Fibroblast of villous mesenchyme (primary cell): ENCODE measurements at places on chromosomes 7 and 10.

DNA sequence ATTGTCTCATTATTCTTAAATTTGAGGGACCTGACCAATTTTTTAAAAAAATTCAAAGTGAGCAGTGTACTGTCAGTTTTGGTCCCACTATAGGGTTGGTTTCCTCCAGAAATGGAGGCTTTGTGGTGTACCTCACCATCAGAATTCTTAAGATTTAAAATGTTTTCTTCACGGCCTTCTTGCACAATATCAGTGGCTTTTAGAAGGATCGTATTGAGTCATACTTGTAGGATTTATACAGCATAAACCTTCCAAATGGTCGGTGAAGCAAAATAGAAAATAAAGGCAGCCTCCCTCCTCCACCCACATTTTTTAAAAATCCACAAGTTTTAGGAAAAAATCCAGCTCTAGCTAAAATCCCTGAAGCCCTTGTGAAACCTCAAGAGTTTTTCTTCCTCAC lies 126.4 kb downstream of the RNLS start:
- peak; percentile 86 for DNase-seq

DNA sequence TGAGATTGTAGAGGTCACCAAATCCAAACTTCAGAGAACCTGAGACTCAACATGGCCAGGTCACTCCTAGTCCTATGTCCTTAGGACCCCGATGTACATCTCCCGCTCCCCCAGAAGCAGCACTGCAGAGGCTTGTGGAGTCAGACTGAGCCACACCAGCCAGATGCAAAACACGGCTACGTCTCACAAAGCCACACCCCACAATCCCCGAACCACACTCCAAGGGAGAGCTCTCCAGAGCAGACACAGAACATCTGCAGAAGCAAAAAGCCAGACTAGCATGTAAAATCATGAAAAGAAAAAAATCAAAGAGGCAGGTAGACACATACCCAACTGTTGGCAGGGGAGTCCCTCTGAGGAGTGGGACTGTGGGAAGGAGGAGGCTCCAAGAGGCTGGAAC lies 104.9 kb downstream of the CTBP2 start:
- DNase-seq = no peak

DNA sequence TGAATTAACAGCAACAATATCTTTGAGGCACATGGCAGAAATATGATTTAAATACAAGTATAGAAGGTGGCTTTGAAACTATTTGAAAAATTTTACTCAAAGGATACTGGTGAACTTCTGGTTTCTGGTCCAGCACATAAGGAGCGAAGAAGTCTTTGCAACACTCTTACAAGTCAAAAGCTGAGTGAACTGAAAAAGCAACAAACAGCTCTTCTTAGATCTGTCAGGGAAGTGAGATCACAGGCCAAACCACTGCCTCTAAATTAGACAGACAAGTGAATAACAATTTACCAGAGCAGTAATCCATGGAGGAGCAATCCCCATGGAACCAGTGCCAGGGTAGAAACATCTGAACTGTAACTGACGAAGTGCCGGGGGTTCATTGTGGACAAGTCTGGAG lies 9.6 kb upstream of the VWC2 start:
- no peak for DNase-seq

GRCh38 chr7:120091807-120092206 lies 181.2 kb upstream of the KCND2 start:
- no peak for DNase-seq

GRCh38 chr7:542713-543500 lies 23.3 kb upstream of the PDGFA start:
- DNase-seq = peak; percentile 83

- DNase-seq = no peak
Measured at GRCh38 chr10:110033701-110034235, 26.0 kb downstream of the ADD3 start.

DNA sequence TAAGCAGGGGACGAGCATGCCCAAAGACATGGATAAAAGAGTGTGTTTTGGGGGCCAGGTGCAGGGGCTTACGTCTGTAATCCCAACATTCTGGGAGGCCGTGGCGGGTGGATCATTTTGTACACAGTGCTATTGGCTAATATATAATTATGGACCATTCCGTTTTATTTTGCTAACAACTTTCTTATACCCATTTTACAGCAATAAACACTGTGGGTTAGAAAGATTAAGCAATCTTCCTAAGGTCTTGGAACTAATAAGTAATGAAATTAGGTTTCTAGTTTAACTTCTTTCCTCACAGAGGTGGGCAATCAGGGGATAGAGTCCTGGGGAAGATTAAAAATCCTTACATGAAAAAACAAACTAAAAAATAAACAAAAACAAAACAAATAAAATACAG lies 3.4 kb downstream of the GGCT start:
- DNase-seq = no peak

- no peak for DNase-seq
Measured at GRCh38 chr7:117005449-117005848, 52.1 kb downstream of the ST7 start.

- DNase-seq = no peak
Measured at GRCh38 chr7:46206476-46207060, 285.5 kb upstream of the IGFBP3 start.
